ENCODE measurements at places on chromosomes 1 and 21.

DNA sequence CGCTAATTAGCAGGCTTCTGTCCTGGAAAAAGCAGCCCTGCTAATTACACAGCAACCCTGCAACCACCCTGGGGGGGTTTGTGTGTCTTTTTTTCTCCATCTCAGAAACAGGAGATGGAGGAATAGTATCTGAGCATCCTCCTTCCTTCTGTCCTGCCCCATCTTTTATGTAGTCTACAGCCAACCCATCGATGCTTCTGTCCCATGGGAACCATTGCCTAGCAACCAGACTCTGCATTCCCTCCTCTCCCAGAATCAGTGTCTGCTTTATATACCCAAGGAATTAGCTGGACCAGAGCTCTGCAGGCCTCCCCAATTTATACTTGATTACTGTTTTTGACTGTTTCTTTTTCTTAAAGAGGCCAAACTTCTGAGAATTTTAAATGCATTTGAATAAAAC is 35.1 kb downstream of the LRRC38 start:
- no peak for DNase-seq

DNA sequence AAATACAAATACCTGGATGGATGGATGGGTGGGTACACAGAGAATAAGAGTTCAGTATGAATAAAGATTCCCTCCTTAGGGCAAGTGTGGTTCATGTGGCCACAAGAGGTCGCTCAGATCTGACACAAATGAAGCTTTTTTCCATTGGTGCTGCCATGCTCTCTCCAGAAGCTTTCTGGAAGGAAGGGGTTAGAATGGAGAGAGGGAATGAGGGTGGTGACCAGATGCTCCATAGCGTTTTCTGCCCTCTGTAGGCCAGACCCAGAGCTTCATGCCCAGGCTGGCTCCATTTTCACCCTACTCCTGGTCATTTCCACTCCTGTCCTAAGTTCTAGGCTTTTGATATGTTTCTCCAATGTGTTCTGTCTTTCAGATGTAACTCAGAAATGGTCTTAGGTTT is 3.3 kb upstream of the FCRL6 start:
- DNase-seq: peak; percentile 24

GRCh38 chr1:9028921-9029705 is 2.9 kb upstream of the SLC2A7 start:
- no peak for DNase-seq

- no peak for DNase-seq
Observed at GRCh38 chr1:219149009-219149577, 24.6 kb upstream of the LYPLAL1 start.

DNA sequence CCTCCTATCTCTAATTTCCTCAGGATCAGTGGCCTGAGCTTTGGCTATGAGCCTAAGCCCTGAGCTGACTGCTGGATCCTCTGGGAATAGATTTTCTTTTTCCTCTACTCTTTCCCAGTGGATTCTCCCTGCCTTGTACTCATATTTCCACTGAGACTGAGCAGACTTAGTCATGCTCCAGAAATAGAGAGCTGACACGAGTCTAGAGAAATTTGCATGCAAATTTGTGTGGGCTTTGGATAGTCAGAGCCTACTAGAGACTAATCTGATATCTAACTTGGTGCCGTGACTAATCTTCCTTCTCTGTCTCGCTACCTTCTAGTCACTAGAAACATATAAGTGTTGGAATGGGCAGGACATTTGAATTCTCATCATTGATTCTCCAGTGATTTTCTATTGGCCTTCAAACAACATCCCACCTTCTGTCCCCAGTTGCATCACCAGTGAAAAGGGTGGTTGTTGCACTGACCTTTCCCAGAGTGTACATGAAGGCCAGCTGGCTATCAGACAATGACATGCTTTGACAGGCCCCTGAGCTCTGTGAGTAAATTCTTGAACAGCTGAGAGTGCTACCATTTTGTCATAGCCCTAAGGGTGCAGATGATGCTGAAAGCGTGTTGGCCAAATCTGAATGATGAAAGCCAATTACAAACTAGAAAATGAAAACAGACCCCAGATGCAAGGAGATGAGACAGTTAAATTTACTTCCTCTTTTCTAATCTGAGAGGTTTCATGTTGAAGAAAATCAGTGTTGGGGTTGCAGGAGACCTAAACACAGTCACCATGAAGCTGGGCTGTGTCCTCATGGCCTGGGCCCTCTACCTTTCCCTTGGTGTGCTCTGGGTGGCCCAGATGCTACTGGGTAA is at the start of gene FCRLA:
FCRLA (plus strand) TSS at position 748 of the 866 bp plus-strand sequence; CDS start at position 784, 36 bp downstream.
- DNase-seq: no peak

DNA sequence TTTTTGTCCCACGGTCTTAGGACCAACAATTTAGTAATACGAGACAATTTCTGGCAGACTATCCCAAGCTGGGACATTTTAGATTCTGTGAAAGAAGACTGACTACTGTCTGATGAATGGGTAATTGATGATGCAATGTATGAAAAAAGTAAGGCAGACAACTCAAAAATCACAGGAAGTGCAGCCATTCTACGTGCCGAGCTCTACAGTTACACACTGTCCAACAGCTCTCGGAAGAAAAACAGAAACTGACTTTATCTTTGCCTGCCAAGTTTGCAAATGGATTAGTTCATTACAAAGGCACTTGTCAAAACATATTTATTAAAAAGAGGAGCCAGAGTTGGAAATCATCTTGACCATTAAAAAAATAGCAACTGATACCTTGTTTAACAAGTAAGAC is 31.3 kb downstream of the ZBTB8B start:
- no peak for DNase-seq

- no peak for DNase-seq
Observed at GRCh38 chr1:155499263-155499662, 63.3 kb downstream of the ASH1L start.

- no peak for DNase-seq
Observed at GRCh38 chr1:107294686-107295085, 153.8 kb downstream of the NTNG1 start.

- no peak for DNase-seq
Observed at GRCh38 chr1:114033216-114033706, 54.0 kb downstream of the OLFML3 start.

DNA sequence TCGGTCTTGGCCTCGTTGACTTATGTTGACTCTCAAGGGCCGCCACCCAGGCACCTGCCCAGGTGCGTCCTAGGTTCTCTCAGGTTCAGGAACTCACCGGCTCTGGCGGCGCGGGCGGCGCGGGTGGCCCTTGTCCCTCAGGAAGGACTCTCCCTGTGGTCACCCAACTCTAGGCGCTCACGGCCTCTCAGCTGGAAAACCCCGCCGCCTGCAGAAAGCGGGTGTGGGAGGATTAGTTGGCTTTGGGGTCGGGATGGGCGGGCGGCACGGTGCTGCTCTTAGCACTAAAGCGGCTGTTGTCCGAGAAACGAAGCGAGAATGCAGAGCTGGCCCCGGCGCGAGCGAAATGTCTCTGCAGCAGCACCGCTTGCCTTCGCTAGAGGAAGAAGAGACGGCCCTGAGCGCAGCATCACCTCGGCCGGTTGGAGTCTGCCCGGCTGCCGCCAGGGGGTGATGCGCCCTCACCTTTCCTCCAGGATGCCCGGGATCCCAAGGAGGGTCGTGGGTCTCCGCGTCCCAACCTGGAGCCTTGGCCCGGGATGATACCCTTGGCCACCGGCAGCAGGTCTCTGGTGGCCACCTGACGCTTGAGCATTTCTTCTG is 8.1 kb upstream of the TADA1 start:
- no peak for DNase-seq

GRCh38 chr1:34926156-34926555 is 3.3 kb downstream of the DLGAP3 start:
- no peak for DNase-seq

DNA sequence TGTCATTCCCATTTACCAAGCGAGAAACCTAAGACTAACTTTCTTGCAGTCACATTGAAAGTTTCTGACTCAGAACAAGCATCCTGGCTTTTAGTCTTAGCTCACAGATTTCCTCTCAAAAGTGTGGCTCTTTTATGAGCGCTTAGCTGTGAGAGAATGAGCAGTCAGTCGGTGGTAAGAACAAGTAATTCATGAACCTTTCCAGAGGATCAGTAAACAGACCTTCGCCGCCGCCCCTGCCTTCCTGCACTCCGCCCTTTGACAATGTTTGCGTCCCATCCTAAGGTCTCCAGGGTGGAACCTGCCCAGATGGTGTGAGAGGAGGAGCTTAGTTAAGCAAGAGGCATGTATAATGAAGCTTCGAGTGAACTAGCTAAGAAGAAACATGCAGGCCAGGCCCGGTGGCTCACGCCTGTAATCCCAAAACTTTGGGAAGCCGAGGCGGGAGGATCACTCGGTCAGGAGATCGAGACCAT is 142.4 kb downstream of the GLUL start:
- DNase-seq: no peak

- DNase-seq: no peak
Observed at GRCh38 chr1:45478121-45478814, 12.7 kb downstream of the TESK2 start.

DNA sequence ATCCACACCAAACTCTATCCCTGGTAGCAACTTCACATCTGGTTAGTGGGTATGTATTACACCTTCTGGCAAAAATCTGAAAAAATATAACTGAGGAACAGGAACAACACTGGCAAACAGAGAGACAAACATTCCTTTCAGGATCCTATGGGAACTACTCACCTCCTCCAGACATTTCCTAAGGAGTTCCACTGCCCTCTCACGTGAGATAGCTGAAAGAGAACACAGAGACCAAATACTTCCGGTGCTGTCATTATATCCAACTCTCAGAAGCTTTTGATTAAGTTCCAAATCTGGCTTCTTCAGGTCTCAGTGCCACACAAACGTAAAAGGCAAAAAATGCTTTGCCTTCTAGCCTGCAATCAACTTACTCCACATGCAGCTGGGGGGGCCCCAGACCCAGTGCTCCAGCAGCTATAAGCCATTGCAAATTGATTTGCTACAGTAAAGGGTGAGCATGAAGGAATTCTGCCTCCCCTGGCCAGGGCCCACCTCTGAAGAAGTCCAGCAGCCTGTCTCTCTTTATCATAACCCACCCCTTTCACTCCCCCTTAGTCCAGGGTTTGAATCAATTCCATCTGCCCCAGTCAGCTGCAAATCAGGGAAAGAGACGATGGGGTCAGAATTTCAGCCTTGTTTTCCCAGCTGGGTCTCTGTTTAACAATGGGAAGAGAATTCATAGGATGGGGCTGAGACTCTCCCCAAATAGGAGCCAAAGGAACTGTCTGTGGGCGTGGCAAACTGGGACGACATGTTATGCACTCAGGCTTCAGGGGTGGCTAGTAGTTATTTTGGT is 32.2 kb downstream of the TFAP2E start:
- no peak for DNase-seq

DNA sequence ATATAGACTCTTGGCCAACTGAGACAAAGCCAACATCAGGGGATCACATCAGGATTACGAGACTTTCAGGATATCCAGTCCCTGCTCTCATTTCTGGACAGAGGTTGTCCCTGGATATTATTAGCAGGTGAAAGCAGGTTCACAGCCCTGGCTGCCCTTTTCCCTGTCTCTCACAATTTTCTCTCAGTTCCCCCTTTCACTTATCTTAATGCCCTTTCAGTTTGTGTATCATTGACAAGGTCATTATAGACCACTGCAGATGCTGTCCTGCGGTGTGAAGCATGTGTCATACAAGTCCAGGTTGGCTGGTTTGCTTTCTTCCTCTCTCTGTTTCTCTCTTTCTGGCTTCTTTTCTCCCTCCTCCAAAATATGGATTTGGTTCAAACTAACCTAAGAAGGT is 2.1 kb upstream of the KLHDC9 start:
- DNase-seq: no peak
